ENCODE measurements at places on chromosomes 4 and X.
A peak's percentile ranks its signal among the peaks of the same experiment; 100 is the strongest.

DNA sequence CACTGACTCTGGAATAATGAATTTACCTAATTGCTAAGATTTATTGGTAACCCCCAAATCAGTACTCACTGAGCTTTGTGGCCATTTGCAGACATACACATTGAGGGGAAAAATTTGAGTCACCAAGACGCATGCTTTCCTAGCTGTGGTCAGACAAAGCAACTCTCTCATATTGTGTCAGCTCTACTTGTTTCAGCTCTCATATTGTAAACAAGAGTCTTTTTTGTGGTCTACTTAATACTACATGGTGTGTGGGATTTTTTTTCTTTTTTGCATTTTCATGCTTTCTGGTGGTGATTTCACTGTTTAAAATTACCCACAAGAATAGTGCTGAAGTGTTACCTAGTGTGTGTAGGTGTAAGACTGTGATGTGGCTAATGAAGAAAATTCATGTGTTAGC is 428.2 kb upstream of the GALNT7 start:
- no peak for DNase-seq

GRCh38 chr4:3010998-3011397 is 47.6 kb downstream of the GRK4 start:
- DNase-seq: no peak

DNA sequence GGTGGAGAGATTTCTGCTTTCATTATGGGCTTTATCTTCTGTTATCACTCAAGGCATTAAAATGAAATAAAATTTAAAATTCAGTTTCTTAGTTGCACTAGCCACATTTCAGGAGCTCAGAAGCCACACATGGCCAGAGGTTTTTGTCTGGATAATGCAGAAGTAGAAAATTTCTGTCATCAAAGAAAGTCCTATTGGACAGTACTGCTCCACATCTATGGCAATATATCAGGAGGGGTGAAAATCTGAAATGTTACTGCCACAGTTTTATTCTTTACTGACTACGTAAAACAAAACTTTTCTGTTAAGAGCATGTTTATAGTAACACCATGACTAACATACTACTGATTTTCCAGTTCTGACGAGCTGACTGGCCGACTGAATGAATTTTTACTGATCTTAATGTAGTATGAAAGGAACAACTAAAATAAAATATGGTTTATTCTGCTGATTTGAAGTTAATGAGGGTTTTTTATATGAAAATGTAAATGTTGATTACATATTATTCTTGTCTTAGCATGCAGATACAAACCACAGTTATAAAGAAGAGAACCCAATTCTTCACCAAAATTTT is 264.0 kb upstream of the HAND2 start:
- DNase-seq: no peak

DNA sequence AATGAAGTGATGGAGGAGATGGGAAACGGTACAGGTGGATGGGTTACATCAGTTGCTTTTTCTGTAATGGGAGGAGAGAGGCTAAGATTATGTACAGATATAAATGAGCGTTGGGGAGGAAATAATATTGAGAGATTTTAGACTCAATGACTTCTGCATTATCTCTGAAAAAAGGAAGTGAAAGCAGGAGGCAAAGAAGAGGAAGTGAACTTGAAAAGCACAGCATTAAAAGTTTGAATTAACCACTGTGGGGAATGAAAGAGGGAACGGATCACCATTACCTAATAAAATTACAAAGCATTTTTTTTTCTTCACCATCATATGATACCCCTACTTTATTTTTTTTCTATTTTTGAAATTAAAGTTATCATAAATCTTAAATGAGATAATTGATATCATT is 1025.5 kb downstream of the RPA4 start:
- DNase-seq: no peak

GRCh38 chr4:111618908-111619307 is 526.3 kb upstream of the FAM241A start:
- DNase-seq: no peak

DNA sequence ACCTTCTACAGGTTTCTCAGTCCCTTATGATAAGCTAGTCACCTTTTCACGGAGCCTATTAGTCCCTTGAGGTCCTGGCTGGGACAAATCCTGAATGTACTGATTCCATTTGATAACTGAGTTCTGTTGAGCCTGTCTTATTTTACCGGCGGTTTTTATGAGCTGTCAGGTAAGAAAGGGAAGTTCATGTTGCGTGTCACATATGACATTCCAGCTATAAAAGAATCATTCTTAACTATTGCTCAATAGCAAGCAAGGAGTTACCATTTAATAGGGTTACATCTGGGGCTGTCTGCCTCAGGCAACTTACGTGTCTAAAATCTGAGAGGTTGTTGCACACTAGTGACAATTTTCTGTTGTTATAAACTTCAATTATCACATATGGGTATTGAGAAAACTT is 394.6 kb downstream of the TECRL start:
- no peak for DNase-seq

- peak; percentile 67 for DNase-seq
Measured at GRCh38 chr4:5592272-5592671, 116.1 kb downstream of the EVC2 start.

DNA sequence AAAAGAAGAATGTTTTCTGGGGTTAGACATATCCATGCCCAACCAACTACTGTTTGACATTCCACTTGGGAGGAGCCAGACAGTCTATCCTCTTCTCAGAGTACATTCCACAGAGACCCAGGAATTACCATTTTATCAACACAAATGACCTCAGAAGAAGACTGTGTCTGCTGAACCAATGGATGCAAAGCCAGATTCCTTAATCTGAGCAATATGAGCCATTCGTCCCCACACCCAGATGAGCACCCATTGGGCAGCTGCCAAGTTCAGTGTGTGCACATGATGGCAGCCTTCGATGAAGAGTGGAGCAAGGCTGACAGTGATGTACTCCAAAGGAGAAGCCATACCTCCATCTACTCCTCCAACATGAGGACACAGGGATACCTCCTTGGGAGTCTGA is 111.3 kb downstream of the ZNF674 start:
- no peak for DNase-seq

- DNase-seq: no peak
Measured at GRCh38 chrX:105703876-105704275, 118.5 kb upstream of the NRK start.

DNA sequence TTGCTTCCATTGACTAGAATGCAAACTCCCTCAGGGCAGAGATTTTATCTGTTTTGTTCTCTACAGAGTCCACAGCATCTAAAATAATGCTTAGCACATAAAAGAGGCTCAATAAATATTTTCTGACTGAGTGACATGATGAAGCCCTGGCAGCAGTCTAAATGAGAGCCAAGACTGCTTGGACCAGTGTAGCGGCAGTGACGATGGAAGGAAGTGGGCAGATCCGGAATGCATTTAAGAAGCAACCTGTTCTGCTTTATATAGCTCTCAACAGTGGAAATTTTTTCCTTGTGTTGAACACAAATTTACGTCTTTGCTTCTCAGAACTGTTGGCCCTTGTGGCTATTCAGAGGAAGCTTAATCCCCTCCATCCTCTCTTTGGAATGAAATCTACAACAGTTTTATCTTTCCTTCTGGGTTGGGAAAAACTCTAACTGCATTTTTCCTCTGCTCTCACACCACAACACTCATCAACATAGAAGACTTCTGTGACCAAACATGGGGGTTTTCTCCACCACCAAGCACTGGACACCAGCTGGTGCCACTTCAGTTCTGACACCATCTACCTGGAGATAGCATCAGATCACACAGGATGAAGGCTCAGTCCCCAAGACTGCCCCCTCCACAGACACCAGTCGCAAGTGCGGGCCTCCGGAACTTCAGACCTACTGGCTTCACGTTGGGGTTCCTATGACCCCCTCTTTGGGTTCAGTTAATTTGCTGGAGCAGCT is 7.0 kb upstream of the BEND4 start:
- DNase-seq: no peak

- DNase-seq: no peak
Measured at GRCh38 chr4:135357091-135357490, 1155.5 kb upstream of the PABPC4L start.

- DNase-seq: peak; percentile 62
Measured at GRCh38 chrX:40149286-40150175, 51.8 kb upstream of the BCOR start.

DNA sequence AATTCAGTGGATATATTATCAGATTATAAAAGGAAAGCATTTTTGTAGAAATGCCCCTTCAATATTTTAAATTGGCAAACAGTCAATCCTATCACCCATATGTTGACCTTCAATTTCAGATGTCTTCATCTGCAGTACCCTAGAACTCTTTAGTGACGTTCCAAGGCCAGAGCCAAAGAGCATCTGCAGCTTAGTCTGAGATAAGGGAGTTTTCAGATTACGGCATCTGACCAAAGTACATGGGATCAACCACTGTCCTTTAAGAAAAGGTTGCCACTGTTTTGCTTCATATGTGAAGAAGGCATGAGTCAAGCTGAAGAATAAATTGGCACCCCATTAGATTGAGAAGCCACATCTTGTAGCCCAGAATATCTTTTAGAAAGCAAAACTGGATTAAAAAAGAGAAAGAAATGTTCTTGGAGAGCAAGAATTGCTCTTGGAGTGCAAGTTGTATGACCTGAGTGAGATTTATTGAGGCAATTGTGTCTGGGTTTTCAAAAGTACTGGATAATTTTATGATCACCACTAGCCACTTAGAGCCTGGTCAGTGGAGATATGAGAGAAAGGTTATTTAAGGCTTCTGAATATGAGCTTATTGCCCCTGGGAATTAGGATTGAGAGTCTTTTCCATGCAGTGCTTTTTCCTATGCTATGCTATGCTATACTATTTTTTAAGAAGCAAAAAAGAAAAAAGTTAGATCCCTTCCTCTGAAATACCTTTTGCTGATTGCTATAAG is 251.9 kb upstream of the NR3C2 start:
- DNase-seq: no peak

DNA sequence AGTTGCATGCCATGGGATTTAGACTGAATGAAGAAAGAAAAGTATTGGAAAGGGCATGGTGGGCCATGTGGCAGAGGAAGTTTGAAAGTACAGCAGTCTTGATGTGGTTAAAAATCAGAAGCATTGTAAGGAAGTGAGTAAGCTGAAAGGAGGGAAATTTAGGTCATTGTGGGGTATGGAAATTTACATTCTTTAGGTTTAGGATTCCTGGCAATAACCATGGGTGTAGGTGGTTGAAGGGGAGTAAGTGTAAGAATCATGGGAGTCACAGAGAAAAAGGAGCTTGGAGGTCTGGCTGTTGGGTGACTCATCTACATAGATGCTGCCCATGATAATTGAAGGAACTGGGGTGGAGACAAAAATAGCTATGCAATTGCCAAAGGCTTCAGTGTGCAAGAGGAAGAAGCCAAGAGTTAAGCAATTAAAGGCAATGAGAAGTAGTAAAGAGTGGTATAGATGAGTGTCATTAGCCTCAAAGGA is 243.8 kb upstream of the LDB2 start:
- no peak for DNase-seq

GRCh38 chrX:149512225-149512885 is 7.2 kb upstream of the IDS start:
- peak; percentile 89 for DNase-seq

- DNase-seq: no peak
Measured at GRCh38 chrX:20472620-20473258, 206.0 kb upstream of the RPS6KA3 start.

GRCh38 chrX:133323431-133323830 is 91.9 kb downstream of the GPC4 start:
- DNase-seq: no peak

GRCh38 chr4:37747772-37748330 is 61.7 kb upstream of the RELL1 start:
- no peak for DNase-seq

DNA sequence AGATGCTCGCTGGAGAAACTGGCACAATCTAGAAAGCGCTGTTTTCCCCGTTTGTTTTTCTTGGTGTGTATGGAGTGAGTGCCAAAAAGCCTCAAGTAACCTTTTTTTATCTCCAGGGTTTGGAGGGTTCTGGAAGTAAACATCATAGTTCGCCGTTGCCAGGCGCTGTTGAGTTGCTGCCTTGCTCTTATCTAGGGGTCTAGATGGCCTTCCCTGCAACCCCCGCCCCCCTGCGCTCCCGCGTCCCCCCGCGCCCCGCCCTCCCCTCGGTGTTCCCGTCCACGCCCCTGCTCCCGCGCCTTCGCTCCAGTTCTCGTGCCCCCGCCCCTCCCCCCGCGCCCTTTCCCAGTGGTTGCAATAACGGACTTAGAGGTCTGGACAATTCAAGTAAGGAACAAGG is 555 bp upstream of the GCNA start:
- no peak for DNase-seq

DNA sequence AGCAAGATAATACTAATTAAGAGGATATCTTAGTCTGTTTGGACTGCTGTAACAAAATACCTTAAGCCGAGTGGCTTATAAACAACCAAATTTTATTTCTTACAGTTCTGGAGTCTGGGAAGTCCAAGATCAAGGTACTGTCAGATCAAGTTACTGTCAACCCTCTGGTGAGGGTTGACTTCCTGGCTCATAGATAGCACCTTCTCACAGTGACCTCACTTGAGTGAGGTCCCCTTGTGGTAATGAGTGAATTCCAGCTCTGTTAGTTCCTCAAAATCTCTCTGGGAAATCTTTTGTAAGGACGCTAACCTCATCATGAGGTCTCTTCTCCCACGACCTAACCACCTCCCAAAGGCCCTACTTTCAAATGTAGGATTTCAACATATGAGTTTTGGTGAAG is 36.9 kb upstream of the ADGRA3 start:
- DNase-seq: no peak
